Stimulated activated CD4-positive, alpha-beta T cell treated with anti-CD3 and anti-CD28 coated beads, Interleukin-12 subunit alpha, Interleukin-12 subunit beta, amount 100 ng/mL, for 24 hours (primary cell): ENCODE measurements at places on chromosomes 16 and 17.

DNA sequence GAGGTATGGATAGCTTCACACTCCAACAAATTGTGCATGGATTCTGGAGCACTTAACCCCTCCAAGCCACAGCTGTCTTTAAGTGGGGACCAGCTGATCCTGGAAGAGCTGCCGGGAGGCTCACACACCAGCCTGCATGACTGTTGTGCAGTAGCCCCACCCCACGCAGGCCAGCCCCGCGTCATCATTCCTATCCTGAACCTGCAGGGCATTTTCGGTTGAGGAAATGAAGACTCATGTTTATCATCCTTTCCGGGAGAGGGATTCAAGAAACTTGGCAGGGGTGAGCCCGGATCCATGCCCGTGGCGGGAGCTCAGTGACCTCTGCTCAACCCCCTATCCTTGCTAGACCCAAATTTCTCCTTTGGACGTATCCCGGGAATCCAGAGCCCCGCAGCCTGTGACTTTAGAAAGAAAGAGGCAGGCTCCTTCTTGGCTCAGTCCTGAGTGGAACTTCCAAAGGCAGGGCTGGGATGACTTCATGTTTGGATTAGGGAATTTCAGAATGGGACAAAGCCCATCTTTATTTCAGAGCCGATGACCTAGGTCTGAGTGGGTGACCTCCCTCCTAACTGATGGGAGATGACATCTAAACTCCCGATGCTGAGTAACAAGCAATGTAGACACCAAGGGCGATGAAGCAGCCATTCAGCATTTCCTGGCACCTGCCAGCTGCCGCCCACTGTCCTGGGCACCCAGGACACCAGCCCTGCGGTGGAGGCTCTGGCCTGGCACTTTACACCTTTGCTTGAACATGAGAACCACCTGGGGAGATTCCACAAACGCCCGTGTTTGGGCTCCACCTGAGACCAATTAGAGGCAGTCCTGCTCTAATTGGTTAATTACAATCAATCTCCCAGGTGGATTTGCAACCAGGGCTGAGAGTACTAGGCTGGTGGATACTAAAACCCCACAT, 43.3 kb upstream of the CMIP start:
- no peak for DNase-seq

DNA sequence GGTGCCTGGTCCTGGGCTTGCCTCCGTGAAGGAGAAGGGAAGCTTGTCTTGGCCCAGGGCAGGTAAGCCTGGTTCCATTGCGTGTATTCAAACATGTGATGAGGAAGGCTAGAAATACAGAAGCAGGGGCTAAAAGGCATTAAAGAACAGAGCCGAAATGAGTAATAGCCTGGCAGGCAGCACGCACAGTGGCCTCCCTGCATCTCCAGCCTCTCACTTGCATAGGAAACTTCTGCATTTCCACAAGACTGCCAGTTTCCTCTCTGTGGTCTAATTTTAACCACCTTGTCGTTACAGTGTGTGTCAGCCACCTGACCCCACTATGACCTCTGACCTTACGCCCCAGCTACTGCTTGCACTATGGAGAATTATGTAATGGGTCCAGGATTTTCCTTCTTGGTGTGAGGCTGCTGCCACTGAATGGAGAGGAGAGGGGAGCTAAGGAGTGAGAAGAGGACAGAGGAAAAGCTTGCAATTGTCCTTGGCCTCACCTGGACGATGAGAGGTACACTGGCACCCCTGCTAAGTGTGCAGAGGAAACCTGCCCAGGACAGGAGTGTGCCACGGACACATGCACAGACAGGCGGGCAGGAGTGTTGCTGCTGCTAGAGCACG, 32.8 kb downstream of the HIC1 start:
- peak; percentile 55 for DNase-seq

DNA sequence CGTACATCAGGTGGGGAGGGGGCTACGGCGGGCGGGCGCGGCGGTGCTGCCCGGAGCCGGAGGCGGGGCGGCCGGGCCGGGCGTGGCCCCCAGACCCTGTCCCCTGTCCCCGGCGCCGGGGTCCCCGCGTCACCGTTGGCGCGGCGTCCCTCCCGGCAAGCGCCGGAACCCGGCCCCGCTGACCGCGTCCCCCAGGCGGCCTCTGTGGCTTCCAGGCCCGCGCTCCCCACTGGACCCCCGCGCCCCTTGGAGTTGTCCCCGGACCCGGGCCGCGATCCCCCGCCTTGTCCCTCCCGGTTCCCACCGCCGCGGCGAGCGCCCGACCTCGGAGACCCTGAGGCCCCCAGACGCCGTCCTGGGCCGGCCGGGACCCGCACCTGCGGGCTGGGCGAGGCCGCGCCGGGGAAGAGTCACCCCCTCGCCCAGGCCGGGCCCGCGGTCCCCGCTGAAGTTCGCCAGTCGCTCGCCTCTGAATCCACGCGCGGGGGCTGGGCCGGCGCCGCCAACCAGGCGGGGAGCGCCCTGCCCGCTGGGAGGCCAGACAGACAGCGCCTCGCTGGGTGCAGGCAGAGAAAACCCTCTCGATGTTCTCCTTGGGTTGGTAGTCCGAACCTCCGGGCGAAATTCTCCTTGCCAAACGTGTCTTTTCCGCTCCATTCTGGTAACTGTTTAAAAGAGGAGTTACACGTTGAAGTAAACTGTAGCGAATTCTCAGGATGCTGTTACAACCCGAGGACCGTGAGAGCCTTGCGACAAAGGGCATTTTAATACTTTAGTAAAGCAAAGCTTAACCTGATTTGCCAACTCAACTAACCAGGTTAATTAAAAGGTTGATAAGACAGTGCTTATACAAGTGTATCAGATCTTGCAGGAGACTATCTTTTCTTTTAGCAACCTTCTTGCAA, 761 bp downstream of the GAN start:
- DNase-seq = no peak

DNA sequence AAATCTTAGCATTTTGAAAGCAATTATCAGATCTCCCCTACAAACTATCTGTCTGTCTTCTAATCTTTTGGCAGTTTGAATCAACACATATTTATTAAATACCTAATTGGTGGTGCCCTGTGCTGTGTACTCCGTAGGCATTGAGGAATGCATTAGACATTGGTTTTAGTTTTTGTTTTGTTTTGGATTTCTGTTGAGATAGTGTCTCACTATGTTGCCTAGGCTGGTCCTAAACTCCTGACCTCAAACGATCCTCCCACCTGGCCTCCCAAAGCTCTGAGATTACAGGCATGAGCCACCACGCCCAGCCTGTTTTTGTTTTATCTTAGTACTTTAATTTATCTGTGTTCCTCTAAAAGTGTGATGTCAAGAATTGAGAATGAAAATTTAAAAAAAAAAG, 124.8 kb upstream of the RBL2 start:
- no peak for DNase-seq

GRCh38 chr17:488993-489757, 136.6 kb upstream of the RPH3AL start:
- DNase-seq = no peak

- DNase-seq = no peak
Observed at GRCh38 chr17:21353326-21354010, 22.7 kb upstream of the KCNJ12 start.
